OCI-LY7 (cell line): ENCODE measurements at places on chromosomes 5 and 9. TPM values are rescaled to one million over a fixed set of nuclear protein-coding genes. Genes with fewer than 3 reads are reported as not detected.

The EIF4E1B gene
- total RNA-seq = 2.4 and 2.9 TPM in 2 replicates

The KIF24 gene
- 13.9 and 15.8 TPM in 2 replicates for total RNA-seq

The ADRA1B gene
- not detected in 2 replicates for total RNA-seq

GRCh38 chr9:94039786-94040185, 44.5 kb upstream of the PTPDC1 start:
- DNase-seq = no peak

DNA sequence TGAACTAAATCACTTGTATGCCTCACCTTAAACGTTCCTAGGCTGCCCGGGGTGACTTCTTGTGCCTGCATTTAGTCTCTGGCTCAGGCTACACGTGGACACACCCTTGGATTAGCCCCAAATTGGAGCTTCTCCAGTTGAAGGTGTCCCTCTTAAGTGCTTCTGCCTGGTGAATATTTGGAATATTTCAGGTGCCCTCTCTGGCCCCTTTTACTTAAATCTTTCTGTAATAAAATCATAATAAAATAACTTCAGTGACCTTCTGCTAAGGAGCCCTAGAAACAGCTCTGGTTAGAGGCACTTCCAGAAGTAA, 74.3 kb upstream of the KLF9 start:
- DNase-seq = no peak

- no peak for DNase-seq
Observed at GRCh38 chr5:25006237-25006636, 361.5 kb upstream of the CDH10 start.

GRCh38 chr5:90909940-90910339, 351.3 kb downstream of the ADGRV1 start:
- no peak for DNase-seq

- DNase-seq = no peak
Observed at GRCh38 chr5:39233783-39234182, 14.4 kb upstream of the FYB1 start.

GRCh38 chr9:70951749-70952727, 169.4 kb downstream of the TRPM3 start:
- DNase-seq = no peak

- DNase-seq = no peak
Observed at GRCh38 chr9:20513126-20513913, 109.0 kb downstream of the MLLT3 start.

GRCh38 chr9:69486498-69486897, 161.5 kb downstream of the ENTREP1 start:
- DNase-seq = no peak

DNA sequence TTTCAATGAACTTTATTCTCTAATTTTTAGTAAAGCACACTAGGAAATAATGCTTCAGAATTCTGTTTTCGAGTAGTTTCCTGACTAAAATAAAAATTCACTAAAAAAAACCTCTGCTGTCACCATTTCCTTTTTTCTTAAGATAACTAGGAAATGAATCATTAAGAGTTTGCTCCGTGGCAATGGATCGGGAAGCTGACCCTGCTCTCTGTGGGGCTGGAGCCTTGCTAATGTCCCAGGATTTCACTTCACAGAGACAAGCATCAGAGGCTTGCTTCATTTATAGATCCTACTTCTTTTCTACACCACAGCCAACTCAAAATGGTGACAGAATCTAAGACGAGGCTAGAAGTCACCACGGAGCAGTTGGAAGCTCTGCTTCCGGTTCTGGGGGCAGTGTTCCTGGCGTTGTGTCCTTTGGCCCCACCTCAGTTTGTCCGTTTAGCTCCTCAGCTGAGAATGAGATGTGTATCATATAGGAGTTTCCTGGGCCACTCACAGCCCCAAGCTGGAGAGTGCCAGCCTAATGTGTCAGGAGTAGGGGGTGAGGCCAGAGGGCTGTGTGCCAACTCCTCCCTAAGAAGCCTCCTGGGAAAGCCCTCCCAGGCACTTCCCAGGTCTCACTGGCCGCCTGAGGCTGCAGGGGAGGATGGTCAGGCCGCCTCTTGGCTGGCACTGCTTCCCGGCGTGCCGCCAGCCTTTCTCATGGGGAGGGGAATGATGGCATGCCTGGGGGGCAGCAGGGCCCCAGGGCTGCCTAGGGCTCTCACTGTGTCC, 19.6 kb downstream of the TENT4A start:
- no peak for DNase-seq
